ENCODE measurements at places on chromosomes 4 and X. TPM values are rescaled to one million over a fixed set of nuclear protein-coding genes. Genes with fewer than 3 reads are reported as not detected.

TAPT1 gene
- 30.0 TPM for total RNA-seq

CT45A1 gene
- total RNA-seq: not detected

DNA sequence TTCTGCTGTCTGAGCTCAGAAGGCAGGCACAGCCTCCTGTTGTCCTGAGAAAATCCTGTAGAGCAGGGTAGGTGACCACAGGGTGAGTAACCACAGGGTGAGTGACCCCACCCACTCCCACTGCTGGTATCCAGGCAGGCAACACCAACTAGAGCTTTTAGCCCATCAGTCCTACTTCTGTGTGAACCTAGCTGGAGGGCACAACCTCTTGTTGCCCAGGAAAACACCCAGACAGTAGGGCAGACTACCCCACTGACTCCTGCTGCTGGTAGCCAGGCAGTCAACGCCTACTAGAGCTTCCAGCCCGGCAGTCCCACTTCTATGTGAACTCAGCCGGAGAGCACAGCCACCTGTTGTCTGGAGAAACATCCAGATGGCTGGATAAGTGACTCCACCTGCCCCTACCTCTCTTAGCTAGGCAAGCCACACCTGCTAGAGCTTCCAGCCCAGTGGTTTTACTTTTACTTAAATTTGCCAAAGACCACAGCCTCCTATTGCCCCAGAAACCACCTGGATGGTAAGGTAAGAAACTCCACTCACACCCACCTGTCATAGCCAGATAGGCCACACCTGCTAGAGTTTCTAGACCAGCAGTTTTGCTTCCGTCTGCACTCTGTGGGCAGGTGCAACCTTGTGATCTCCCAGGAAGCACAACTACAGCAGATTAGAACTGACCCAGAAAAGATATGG lies 371.6 kb downstream of the INPP4B start:
- H3K27ac ChIP-seq: no peak overlapping the region
- H3K4me1 ChIP-seq: no peaks in the 10 kb centered on the region
- H3K36me3 ChIP-seq: no peaks in the 10 kb centered on the region
- H3K27me3 ChIP-seq: no peaks in the 10 kb centered on the region
- DNase-seq: no peak
- H3K4me3 ChIP-seq: no peak overlapping the region

DNA sequence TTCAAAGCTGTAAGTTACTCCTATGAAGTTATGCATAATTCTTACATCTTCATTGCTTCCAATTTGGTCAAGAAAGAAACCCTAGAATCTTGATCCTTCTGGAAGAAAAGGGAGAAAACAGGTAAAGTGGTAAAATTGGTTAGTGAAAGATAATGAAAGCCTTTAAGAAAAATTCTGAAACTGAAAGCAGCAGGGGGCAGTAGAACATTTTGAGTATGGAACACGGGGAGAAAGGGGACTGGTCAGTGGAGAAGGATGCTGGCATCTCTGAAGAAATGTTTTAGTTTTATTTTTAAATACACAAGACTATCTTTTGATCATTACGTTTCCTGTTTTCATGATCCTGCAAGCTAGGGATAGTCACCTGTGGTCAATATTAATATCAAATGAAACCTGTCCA lies 54.3 kb downstream of the SLIT2 start:
- H3K4me3 ChIP-seq: no peak overlapping the region
- H3K4me1 ChIP-seq: no peaks in the 10 kb centered on the region
- no peak for DNase-seq
- H3K27me3 ChIP-seq: no peaks in the 10 kb centered on the region
- H3K36me3 ChIP-seq: no peaks in the 10 kb centered on the region

GRCh38 chr4:180827232-180828009 lies 1415.8 kb upstream of the TENM3 start:
- H3K27ac ChIP-seq: no peak overlapping the region
- H3K27me3 ChIP-seq: no peaks in the 10 kb centered on the region
- H3K36me3 ChIP-seq: no peaks in the 10 kb centered on the region
- DNase-seq: no peak

DNA sequence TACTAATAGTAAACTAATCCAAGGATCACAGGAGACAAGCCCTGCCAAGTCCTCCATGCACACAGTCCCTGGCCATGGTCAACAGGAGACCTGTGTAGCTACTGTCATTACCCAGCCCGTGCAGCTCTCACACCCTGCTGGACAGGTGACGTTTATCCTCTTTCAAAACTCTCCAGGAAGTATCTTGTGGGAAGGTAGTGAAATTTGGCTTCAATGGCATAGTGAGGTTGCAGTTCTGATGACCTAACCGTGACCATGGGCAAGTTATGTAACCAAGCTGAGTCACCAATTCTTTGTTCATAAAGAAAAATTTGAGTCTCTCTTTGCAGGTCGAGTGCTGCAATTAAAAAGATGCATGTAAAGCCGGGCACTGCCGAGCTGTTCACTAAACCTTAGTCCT lies 11.3 kb upstream of the SLC2A9 start:
- peaks cover 12% of the 10 kb centered on the region for H3K4me1 ChIP-seq
- DNase-seq: no peak
- no peaks in the 10 kb centered on the region for H3K36me3 ChIP-seq
- no peak overlapping the region for H3K4me3 ChIP-seq

FMR1 gene
- 60.3 TPM for total RNA-seq

DNA sequence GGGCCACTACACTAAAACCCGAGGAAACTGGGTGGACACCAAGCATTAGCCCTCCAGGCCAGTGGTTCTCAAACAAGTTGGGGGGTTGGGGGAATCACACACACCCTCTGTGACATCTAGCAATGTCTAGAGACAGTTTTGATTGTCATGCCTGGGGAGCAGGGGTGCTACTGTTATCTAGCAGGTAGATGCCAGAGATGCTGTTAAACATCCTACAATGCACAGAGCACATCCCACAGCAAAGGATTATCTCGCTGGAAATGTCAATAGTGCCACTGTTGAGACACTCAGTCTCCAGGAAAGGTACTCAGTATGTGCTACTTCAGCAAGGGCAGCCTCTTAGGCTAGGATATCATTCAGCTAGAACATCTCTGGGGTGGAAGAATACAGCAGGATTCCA lies 1.3 kb downstream of the SMC1A start:
- H3K27me3 ChIP-seq: no peaks in the 10 kb centered on the region
- peak overlapping the region; percentile 96 for H3K27ac ChIP-seq
- peak overlapping the region; percentile 92 for H3K4me3 ChIP-seq
- peaks cover 15% of the 10 kb centered on the region for H3K36me3 ChIP-seq

DNA sequence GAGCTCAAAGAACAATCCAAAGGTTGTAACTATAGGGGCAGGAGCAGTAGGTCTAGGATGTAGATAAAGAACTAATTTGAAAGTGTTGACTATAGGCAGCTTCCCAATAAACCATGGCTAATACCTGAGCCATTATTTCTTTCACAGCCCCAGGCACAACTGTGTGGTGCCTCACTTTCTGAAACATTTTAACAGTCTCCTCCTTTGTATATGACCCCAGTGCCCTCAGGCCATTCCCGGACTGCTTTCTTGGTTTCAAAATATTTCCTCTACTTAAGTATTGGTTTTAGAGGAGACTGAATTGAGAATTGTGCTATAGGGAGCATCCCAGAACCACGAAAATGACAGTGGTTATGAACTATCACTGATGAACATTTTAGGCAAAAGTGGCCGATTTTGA lies 728.7 kb downstream of the IL1RAPL1 start:
- DNase-seq: no peak
- no peak overlapping the region for H3K4me3 ChIP-seq
- no peaks in the 10 kb centered on the region for H3K36me3 ChIP-seq
- H3K27me3 ChIP-seq: no peaks in the 10 kb centered on the region
